ENCODE measurements at places on chromosomes 5 and 9. TPM values are rescaled to one million over a fixed set of nuclear protein-coding genes. Genes with fewer than 3 reads are reported as not detected.
A peak's percentile ranks its signal among the peaks of the same experiment; 100 is the strongest.

DNA sequence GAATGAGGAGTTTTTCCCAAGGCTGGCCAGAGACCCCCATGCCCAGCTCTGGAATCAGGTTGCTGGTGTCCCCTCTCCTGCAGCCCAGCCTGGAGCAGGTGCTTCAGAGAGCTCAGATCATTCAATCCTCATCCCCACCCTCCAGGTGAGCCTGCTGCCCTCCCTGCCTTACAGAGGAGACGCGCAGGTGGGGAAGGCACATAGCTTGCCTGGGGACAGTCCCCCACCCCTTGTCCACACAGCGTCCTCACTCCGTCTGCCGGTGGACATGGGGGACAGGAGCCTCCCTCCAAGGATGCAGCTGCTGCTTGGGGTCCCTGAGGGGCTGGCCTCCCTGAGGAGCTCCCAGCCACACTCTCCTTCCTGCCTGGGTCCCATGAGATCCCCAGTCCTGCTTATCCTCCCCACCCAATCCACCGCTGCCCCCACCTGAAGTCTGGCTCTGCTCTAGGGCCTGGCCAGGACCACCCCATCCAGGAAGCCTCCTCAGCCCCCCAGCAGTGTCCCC, 17.1 kb upstream of the QSOX2 start:
- H3K27me3 ChIP-seq: no peaks in the 10 kb centered on the region
- no peaks in the 10 kb centered on the region for H3K4me1 ChIP-seq
- DNase-seq: no peak
- no peaks in the 10 kb centered on the region for H3K36me3 ChIP-seq
- H3K27ac ChIP-seq: no peak overlapping the region

GRCh38 chr5:10601246-10602030, 37.6 kb downstream of the ANKRD33B start:
- H3K27me3 ChIP-seq: no peaks in the 10 kb centered on the region
- peak overlapping the region; percentile 53 for H3K4me3 ChIP-seq
- H3K27ac ChIP-seq: peak overlapping the region; percentile 78
- peaks cover 26% of the 10 kb centered on the region for H3K4me1 ChIP-seq
- no peaks in the 10 kb centered on the region for H3K36me3 ChIP-seq

The SCGB3A2 gene
- 0.39 TPM for total RNA-seq

The GPR150 gene
- total RNA-seq: 0.54 TPM

The PTGR1 gene
- total RNA-seq: 46.0 TPM

The ASPN gene
- total RNA-seq: not detected

DNA sequence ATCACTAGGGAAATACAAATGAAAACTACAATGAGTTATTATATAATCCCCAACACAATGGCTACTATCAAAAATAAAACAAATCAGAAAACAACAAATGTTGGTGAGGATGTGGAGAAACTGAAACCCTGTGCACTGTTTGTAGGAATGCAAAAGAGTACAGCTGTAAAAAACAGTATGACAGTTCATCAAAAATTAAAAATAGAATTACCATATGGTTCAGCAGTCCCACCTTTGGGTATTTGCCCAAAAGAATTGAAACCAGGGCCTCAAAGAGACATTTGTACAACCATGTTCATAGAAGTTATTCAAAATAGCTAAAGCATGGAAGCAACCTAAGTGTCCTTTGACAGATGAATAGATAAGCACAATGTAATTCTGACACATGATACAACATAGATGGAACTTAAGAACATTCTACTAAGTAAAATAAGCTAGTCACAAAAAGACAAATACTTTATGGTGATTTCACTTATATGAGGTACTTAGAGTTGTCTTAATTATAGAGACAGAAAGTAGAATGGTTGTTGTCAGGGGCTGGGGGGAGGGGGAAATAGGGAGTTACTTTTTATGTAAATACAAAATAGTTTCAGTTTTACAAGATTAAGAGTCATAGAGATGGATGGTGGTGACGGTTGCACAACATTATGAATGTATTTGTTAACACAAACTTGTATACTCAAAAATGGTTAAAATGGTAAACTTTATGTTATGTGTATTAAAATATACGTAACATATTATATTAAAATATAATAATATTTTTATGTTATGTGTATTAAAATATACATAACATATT, 102.8 kb downstream of the KCTD16 start:
- no peaks in the 10 kb centered on the region for H3K36me3 ChIP-seq
- no peak for DNase-seq
- H3K4me3 ChIP-seq: no peak overlapping the region
- H3K4me1 ChIP-seq: no peaks in the 10 kb centered on the region

DNA sequence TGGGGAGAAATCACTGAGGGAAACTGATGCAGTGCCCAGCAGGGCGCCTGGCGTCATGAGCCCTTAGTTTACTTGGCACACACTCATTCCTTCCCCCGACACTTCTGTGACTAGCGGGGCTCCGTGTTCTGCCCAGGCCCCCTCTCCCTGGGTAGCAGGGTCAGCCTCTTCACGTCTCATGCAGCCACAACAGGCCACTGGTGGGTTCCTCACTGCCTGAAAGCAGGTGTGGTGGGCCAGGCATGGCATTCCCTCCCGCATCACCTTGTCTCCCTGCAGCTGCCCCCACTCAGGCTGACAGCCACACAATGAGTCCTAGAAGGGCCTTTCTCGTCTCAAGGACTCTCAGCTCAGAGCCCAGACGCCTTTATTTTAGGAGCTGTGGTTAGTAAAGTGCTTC, 51.1 kb upstream of the CPLX2 start:
- H3K27me3 ChIP-seq: no peaks in the 10 kb centered on the region
- H3K4me3 ChIP-seq: no peak overlapping the region
- DNase-seq: no peak
- no peaks in the 10 kb centered on the region for H3K36me3 ChIP-seq
- H3K4me1 ChIP-seq: no peaks in the 10 kb centered on the region

DNA sequence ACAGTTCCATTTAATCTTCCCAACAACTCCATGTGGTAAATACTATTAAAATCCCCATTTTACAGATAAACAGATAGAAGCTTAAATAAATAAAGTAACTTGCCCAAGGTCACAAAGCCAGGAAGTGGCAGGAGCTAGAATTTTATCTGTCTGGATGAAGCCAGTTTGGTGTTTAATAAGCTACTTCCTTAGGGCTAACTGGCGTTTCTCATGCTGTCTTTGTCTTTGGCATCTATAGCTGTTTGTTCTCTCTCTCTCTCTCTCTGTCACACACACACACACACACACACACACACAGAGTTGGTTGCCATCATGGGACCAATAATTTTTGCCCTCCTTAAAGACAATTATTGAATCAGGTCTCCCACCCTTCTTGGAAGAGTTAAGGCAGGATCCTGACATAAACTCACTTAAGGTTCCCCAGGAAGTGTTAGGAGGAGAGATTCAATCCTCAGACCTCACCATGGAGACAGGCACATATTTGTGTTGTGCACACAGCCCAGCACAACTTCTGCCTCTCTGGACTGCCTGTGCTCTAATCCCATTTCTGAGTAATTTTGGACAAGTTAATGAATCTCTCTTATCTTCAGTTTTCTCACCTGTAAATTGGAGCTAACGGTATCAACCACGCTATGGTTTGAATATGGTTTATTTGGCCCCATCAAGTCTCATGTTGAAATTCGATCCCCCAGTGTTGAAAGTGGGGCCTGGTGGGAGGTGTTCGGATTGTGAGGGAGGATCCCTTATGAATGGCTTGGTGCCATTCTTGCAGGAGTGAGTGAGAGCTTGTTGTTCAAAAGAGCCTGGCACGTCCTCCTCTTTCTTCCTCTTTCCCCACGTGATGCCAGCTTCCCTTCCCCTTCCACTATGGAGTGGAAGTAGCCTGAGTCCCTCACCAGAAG, 8.3 kb upstream of the ADRA1B start:
- no peaks in the 10 kb centered on the region for H3K36me3 ChIP-seq
- H3K4me3 ChIP-seq: no peak overlapping the region
- H3K27me3 ChIP-seq: no peaks in the 10 kb centered on the region
- H3K27ac ChIP-seq: peak overlapping the region; percentile 37

The PCDHGA10 gene
- 0.69 TPM for total RNA-seq

DNA sequence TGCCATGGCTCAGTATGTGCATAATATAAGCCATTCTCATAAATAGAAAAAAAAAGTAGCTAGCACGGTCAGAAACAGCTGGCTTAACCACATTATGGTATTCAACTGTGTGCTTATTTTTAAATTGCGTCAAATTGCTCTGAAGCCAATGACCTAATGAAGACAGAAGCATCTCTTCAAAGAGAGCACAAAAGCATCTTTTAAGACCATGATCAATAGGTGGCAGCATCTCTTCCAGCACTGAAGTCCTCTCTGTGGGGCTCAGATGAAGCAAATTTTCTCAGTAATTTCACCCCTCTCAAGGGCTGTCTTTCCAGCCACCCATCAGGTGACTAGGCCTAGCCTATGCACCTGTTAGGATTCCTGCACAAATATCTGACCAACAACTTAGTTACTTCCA, 251.4 kb downstream of the GLIS3 start:
- no peak overlapping the region for H3K27ac ChIP-seq
- H3K4me3 ChIP-seq: no peak overlapping the region
- H3K4me1 ChIP-seq: no peaks in the 10 kb centered on the region
- H3K27me3 ChIP-seq: no peaks in the 10 kb centered on the region
- DNase-seq: no peak

The PCDHB10 gene
- total RNA-seq: 0.72 TPM

DNA sequence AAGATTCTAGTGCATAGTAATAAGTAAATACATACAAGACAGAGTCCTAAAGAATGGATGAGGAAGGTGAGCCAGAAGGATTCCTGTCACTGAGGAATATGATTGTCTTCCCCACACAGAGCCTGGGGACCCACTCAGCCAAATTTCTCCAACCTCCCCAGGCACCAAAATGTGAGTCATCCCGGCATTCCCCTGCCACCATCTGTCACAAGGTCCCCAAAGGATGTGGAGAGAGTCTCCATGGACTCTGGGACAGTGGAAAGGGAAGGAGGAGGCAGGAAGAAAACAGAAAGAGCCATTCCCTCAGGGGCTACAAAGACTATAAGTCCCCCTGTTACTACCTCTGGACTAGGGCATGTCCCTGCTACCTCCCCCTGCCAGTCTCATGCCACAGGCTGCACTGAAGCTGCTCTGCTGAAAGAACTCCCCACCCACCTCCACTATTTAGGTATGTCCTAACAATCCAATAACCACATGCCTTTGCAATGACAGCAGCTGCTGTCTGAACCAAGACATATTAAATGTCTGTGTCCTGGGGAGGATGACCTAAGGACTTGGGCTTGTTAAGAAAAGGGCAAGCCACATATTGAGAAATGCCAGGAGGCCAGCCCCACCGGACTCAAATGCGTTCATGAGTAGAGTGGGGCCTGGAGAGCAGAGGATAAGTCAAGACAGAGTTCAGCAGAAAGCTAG, 10.7 kb upstream of the OR5C1 start:
- H3K4me3 ChIP-seq: no peak overlapping the region
- no peaks in the 10 kb centered on the region for H3K36me3 ChIP-seq
- H3K27ac ChIP-seq: no peak overlapping the region
- H3K4me1 ChIP-seq: no peaks in the 10 kb centered on the region
- DNase-seq: no peak

- no peak overlapping the region for H3K4me3 ChIP-seq
- H3K36me3 ChIP-seq: no peaks in the 10 kb centered on the region
- no peaks in the 10 kb centered on the region for H3K4me1 ChIP-seq
Measured at GRCh38 chr5:137309290-137309689, 189.8 kb downstream of the SPOCK1 start.

All from Panc1 (cell line).